ENCODE measurements at places on chromosomes 4 and X.

GRCh38 chr4:6229671-6230501, 29.5 kb upstream of the JAKMIP1 start:
- DNase-seq = no peak

GRCh38 chr4:127631420-127631819, 1.3 kb upstream of the INTU start:
- DNase-seq = no peak

GRCh38 chr4:116590648-116591047, 494.7 kb downstream of the TRAM1L1 start:
- no peak for DNase-seq

DNA sequence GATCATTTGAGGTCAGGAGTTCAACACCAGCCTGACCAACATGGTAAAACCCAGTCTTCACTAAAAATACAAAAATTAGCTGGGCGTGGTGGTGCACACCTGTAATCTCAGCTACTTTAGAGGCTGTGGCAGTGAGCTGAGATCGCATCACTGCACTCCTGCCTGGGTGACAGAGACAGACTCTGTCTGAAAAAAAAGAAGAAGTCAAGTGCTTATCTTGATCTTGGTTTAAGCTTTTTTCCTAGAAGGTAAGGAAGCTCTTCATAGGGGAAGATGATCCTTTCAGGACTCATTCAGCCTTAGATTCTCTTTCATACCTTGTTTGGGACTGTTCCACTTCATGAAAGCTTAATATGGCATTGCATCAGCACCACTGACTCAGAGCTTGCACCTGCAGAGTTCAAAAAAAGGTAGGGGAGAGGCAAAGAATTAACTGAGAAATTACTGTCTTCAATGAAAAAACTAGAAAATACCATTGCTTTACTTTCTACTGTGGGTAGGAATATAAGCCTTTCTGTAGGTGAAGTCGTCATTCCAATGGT, 70.8 kb upstream of the EPGN start:
- no peak for DNase-seq

DNA sequence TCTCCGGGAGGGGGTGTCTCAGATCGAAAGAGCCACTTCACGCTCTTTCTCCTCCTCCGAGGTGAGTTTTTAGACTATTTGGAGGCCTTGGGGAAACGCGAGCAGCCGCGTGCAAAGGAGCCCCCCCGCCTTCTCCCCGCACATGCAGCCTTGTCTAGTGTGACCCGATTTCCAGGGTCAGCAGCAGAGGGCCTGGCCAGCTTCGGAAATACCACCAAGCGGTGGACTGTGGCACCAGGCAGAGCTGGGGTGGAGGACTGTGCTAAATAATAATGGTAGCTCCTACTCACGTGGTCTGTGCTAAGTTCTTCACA, 79.3 kb upstream of the BCOR start:
- DNase-seq = peak; percentile 61

GRCh38 chr4:123450393-123450792, 53.8 kb downstream of the SPRY1 start:
- DNase-seq = no peak
